ENCODE measurements at places on chromosomes 1 and 21.

GRCh38 chr1:8551057-8551456 lies 233.1 kb downstream of the SLC45A1 start:
- ATAC-seq = no peak

DNA sequence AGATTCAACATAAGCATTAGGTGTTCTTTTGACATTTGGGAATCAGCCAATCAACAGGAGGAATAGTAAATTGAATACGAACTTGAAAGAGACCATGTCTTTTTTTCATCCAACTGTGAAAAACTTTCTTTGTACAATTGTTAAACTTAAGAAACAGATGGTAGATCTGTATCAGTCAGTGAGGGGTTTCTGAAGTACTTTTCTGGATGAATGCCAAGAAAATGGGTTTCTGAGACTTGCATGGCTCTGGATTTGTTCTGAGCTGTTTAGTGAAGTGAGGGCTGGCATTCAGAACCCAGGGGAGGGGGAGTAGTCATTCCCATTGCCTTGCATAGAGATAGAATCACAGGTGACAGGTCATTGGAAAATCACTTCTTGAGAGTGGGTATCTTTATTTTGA lies 37.4 kb downstream of the PTPRC start:
- peak; percentile 2 for ATAC-seq

DNA sequence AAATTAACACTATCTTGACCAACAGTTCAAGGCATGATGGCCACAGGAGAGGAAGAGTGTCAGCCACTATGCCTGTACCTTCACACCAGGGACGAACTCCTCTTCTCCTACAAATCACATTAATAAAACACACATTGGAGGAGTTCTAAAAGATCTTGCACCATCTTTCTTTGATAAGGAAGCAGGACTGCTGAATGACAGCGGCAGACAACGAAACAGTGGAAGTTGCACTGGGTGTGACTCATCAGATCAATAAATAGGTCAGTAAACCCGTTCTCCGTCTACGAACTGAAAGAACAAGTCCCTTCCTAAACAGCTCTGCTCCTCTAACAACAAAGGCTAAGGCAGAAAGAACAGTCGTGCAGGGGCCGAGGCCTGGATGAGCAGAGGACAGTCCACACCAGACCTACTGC lies 23.1 kb downstream of the UBE2G2 start:
- no peak for ATAC-seq

GRCh38 chr1:207842506-207842905 lies 68.4 kb downstream of the CD34 start:
- ATAC-seq = no peak

- no peak for ATAC-seq
These were observed 21.9 kb upstream of the FCGR2A start for GRCh38 chr1:161483361-161483760.

DNA sequence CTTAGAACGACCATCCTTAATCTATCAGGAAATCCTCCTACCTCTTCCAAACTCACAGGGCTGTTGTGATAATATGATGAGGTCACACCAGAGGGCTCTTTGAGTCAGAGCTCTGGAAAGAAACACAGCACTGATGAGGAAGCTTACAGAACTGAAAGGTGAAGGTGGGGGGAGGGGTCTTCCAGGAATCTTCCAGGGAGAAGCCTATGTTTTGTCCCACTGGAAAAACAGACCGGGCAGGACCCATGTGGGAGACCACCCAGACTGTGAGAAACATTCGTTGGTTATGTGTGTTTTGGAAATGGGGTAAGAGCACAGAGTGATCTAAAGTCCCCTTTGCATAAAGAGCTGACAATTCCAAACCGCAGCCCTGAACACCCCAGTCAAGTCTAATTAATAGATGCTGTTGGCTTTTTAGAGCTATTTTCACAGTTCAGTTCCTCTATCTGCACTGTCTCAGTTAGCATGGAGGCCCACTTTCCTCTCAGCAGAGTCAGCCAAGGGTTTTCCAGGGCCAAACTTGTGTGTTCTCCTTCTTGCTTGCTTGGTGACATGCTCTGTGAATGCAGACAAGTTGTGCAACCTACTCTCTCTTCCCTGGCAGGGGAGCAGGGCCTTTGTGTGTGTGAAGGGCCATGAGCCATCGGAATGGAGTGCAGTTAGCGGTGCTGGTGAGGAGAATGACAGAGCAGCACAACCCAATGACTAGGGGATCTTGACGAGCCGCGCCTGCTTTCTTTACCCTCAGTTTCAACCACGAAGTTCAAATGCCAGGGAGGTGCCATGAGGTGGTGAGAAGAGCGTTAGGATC lies 12.3 kb downstream of the PHLDA3 start:
- ATAC-seq = no peak

GRCh38 chr1:11026903-11027302 lies 14.4 kb downstream of the TARDBP start:
- no peak for ATAC-seq
